ENCODE measurements at places on chromosomes 7 and 10. TPM values are rescaled to one million over a fixed set of nuclear protein-coding genes. Genes with fewer than 3 reads are reported as not detected.

Gene SYCE1
- not detected for total RNA-seq

Gene NEUROG3
- total RNA-seq, result not detected

Gene SVOPL
- 0.09 TPM for total RNA-seq

Gene CRYGN
- total RNA-seq, result not detected

Gene GIMAP8
- not detected for total RNA-seq

Gene TRIL
- 14.3 TPM for total RNA-seq

Gene CDC14C
- 0.54 TPM for total RNA-seq

Gene MCM10
- 44.5 TPM for total RNA-seq

Gene KCNMA1
- 3.7 TPM for total RNA-seq

Gene HOXA13
- not detected for total RNA-seq

Gene FAM24B
- total RNA-seq, result not detected

Gene COBL
- total RNA-seq, result 6.3 TPM

Gene COX19
- 15.1 TPM for total RNA-seq

Gene PRTFDC1
- total RNA-seq, result 26.4 TPM

Gene PTN
- total RNA-seq, result 207 TPM

Gene ASZ1
- total RNA-seq, result not detected

Gene HOXA7
- total RNA-seq, result not detected

Gene GATA3
- not detected for total RNA-seq

Gene SSC4D
- 0.43 TPM for total RNA-seq

Gene OPN1SW
- 0.46 TPM for total RNA-seq

Gene GIGYF1
- total RNA-seq, result 24.2 TPM

Measured in neural progenitor cell (in vitro differentiated cells).